Sigmoid colon (tissue), 7 donors: ENCODE measurements at places on chromosomes 6 and 20. TPM values are rescaled to one million over a fixed set of nuclear protein-coding genes. Genes with fewer than 3 reads are reported as not detected.
A peak's percentile ranks its signal among the peaks of the same experiment; 100 is the strongest.

DNA sequence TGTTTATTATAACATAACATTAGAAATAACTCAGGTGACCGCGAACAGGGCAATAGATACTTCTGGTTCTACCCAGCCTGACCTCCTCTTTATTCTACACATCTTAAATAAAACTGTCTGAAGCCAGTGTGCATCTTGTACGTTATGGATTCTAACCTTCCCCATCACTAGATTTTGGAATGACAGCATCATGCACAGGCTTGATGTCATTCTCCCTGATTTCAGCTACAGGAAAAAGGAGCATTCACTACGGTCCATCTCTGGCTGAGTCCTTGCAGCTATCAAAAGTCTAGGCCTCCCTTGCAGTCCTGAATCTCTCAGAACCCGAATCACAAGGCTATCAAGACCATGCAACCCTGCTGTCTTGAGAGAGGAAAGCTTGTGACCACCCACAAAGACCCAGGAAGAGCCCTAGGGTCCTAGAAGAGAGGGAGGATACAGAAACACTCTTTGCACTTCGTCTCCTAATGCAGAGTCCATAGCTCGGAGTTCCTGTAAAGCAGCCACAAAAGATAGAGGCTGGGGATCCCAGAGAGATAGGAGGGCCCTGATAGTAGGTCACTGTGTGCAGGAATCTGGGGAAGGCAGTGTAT is 845 bp downstream of the HLA-DPA1 start:
- H3K27me3 ChIP-seq, result no peaks in the 10 kb centered on the region
- no peak overlapping the region for H3K27ac ChIP-seq
- H3K36me3 ChIP-seq, result no peaks in the 10 kb centered on the region
- no peak for DNase-seq
- no peaks in the 10 kb centered on the region for H3K4me1 ChIP-seq

DNA sequence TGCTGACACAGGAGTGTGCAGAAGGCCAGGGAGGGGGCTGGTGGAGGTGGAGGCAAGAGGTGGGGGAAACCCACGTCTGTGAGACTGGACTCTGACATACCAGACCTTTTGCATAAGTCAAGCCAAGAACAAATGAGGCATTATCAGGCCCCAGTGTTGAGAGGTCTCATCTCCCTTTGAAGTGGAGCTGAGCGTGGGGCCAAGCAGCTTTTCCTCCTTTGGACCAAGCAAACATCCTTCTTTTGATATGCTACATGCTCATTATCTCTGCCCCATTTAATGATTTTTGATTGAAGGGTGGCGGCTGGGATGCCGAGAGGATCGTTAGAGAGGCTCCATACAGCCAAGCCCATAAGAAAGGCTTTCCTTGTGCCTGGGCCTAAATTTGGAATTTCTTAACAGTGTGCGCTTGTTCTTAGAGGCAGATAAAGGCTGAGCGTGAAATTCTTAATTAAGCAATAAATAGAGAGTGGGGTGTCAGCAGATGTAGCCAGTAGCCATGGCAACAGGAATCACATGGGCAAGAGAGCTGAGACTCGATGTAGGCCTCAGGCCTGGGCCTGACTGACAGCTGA is 244.5 kb downstream of the PKHD1 start:
- no peak for DNase-seq
- no peak overlapping the region for H3K4me3 ChIP-seq
- peaks cover 8% of the 10 kb centered on the region for H3K4me1 ChIP-seq
- H3K36me3 ChIP-seq, result no peaks in the 10 kb centered on the region
- H3K27ac ChIP-seq, result no peak overlapping the region
- H3K27me3 ChIP-seq, result no peaks in the 10 kb centered on the region

DNA sequence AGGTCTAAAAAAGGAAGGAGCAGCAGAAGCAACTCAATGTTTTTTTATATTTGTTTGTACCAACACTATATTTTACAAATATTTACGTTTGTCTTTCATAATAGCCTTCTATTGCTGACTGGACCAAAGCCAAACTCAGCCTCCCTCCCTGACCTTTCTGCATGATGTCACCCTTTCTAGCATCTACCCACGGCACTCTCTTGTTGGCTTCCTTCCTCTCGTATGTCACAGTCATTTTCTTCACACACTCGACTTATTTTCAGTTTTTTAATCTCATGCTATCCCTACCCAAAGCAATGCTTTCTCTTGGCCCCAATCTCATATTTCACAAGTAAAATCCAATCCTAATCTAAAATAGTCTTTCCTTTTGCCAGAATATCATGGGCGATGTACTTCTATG is 16.3 kb upstream of the FAM8A1 start:
- DNase-seq, result peak; percentile 65
- no peak overlapping the region for H3K4me3 ChIP-seq
- no peaks in the 10 kb centered on the region for H3K27me3 ChIP-seq
- peaks cover 9% of the 10 kb centered on the region for H3K4me1 ChIP-seq
- no peaks in the 10 kb centered on the region for H3K36me3 ChIP-seq

The YTHDF1 gene
- total RNA-seq, result 24.4 TPM

The ROS1 gene
- total RNA-seq, result not detected

DNA sequence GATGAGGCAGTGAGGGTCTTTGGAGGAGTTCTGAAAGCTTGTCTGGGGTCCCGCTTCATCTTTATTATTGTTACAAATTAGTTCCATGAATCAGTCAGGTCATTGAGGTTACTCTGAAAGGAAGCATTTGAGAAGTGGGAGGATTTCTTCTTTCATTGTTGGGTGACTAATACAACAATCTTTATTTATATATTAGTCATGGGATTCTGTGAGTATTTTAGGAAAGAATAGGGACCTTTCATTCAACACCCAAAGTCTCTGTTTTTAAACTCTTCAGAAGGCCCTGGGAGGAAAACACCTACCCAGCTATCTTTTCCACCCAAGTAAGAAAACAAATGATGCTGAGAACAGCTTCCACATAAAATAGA is 98.3 kb downstream of the SOD2 start:
- no peak overlapping the region for H3K4me3 ChIP-seq
- H3K4me1 ChIP-seq, result peaks cover 8% of the 10 kb centered on the region
- DNase-seq, result no peak
- H3K27me3 ChIP-seq, result no peaks in the 10 kb centered on the region

DNA sequence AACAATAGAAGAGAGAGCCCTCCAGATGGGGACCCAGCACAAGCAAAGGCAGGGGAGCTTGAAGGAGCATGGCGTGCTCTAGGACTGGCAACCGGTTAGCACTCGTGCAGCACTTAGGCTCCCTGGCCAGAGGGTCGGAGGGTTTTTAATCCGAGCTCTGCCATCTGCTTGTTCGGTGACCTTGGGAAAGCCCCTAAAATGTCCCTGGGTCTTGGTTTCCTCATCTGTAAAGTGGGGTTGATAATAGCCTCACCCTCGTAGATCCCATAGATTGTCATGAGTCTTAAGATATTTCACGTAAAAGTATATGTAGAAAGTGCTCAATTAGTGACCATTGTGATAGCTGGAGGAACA is 16.6 kb upstream of the HCK start:
- no peak overlapping the region for H3K27ac ChIP-seq
- H3K4me1 ChIP-seq, result peaks cover 10% of the 10 kb centered on the region
- DNase-seq, result no peak
- no peaks in the 10 kb centered on the region for H3K36me3 ChIP-seq
- peaks cover 39% of the 10 kb centered on the region for H3K27me3 ChIP-seq
- no peak overlapping the region for H3K4me3 ChIP-seq

DNA sequence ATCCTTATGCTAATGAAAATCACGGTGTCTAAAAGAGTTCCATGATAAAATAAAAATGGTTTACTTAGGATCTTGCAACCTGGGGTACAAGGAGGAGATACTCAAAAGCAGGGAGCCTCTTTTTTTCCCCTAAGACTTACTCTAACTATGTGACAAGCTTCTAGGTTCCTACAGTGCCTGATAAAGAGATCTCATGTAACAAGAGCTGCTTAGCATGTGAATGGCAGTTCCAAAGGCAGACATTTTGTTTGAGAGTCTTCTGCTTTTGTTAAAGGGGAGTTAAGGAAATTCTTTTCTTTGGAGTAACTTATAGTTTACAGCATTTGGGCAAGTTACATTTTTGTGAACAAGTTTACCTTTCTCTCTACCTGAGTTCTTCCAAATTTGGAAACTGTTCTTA is 945.8 kb upstream of the ADGRB3 start:
- no peaks in the 10 kb centered on the region for H3K4me1 ChIP-seq
- DNase-seq, result no peak
- H3K27ac ChIP-seq, result no peak overlapping the region

GRCh38 chr6:44275271-44275748 is 5.1 kb downstream of the TMEM151B start:
- no peaks in the 10 kb centered on the region for H3K4me1 ChIP-seq
- H3K27ac ChIP-seq, result no peak overlapping the region
- H3K4me3 ChIP-seq, result no peak overlapping the region
- DNase-seq, result no peak
- H3K27me3 ChIP-seq, result peaks cover 89% of the 10 kb centered on the region

GRCh38 chr6:158284007-158284875 is 28.0 kb upstream of the TULP4 start:
- no peaks in the 10 kb centered on the region for H3K27me3 ChIP-seq
- H3K36me3 ChIP-seq, result no peaks in the 10 kb centered on the region
- H3K4me3 ChIP-seq, result no peak overlapping the region
- DNase-seq, result no peak
- no peaks in the 10 kb centered on the region for H3K4me1 ChIP-seq

GRCh38 chr6:133277228-133277899 is 36.2 kb downstream of the EYA4 start:
- H3K27ac ChIP-seq, result no peak overlapping the region
- no peak overlapping the region for H3K4me3 ChIP-seq
- no peaks in the 10 kb centered on the region for H3K4me1 ChIP-seq
- no peaks in the 10 kb centered on the region for H3K27me3 ChIP-seq
- DNase-seq, result no peak

DNA sequence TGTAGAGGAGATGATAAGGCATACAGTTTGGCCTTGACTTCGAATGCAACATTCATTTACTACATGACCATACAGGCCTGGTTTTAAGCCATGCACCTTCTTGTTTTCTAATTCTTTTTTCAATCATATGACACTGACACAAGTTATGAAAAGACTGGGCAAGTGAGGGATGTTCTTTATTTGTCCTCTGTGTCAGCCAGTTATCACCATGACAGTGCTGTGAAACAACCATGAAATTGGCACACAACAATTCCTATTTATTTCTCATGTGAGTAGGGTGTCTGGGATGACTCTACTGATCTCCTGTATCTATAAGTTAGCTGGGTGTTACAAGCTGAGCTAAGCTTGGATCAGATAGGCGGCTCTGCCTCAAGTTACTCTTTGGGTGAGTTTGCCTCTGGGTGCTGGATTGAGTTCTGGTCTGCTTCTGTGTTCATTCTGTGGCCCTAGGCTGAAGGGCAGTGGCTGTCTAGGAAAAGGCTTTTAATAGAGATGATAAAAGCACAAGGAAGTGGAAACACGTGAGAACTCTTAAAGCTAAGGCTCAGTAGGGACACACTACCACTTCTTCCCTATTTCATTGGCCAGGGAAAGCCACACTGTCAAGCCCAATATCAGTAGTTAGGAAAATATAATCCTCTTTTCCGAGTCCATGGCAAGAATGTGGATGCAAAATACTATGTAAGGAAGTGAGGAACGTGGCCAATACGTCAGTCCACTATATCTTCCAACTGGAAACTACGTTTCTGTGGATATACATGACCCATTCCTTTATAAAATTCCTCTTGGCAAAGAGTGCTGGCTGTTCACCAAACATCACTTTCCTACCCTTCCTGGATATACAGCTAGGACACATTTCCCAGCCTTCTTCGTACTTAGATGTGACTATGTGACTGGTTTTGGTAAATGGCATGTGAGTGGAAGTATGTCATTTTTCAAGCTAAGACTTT is 126.2 kb upstream of the RNF24 start:
- no peak overlapping the region for H3K27ac ChIP-seq
- no peak for DNase-seq
- H3K36me3 ChIP-seq, result no peaks in the 10 kb centered on the region
- H3K4me1 ChIP-seq, result no peaks in the 10 kb centered on the region

The CRISP1 gene
- total RNA-seq, result not detected

DNA sequence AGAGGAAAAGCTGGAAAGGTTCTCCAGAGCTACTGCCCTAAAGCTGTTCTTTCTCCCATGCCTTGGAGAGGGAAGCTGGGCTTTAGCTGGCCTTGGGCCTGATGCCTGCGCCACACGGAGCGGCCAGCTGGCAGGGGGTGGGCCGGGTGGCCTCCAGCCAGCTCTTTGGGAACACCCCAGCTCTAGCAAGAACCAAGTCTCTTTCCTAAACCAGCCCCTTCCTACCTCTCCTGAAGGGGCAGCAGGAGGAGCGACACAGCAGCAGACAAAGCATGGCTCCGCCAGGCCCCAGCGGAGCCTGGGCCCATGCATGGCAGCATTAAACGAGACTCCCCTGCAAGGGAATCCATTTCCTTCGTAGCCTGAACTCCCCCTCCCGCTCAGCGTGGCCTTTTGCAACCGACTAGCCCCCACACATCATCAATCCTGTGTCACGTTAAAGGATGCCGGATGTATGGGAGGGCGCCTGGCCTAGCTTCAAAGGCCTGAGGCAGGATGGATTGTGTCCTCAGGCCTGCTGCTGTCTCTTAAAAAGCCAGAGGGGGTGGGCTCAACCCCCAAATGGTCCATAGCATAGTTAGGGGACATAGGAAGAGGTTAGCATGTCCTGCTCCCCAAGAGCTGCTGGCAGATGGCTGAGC is 14.0 kb downstream of the MRPS18A start:
- H3K27ac ChIP-seq, result no peak overlapping the region
- peaks cover 17% of the 10 kb centered on the region for H3K4me1 ChIP-seq
- DNase-seq, result no peak
- H3K36me3 ChIP-seq, result peaks cover 39% of the 10 kb centered on the region
- no peak overlapping the region for H3K4me3 ChIP-seq

GRCh38 chr6:52598824-52599190 is 21.9 kb upstream of the TRAM2 start:
- H3K4me3 ChIP-seq, result no peak overlapping the region
- H3K27ac ChIP-seq, result no peak overlapping the region
- no peaks in the 10 kb centered on the region for H3K27me3 ChIP-seq
- no peaks in the 10 kb centered on the region for H3K36me3 ChIP-seq
- peaks cover 27% of the 10 kb centered on the region for H3K4me1 ChIP-seq

- no peaks in the 10 kb centered on the region for H3K27me3 ChIP-seq
- no peak overlapping the region for H3K27ac ChIP-seq
- no peak overlapping the region for H3K4me3 ChIP-seq
- peaks cover 3% of the 10 kb centered on the region for H3K4me1 ChIP-seq
- H3K36me3 ChIP-seq, result no peaks in the 10 kb centered on the region
- peak; percentile 54 for DNase-seq
Measured at GRCh38 chr20:51373713-51374455, 168.6 kb downstream of the NFATC2 start.

DNA sequence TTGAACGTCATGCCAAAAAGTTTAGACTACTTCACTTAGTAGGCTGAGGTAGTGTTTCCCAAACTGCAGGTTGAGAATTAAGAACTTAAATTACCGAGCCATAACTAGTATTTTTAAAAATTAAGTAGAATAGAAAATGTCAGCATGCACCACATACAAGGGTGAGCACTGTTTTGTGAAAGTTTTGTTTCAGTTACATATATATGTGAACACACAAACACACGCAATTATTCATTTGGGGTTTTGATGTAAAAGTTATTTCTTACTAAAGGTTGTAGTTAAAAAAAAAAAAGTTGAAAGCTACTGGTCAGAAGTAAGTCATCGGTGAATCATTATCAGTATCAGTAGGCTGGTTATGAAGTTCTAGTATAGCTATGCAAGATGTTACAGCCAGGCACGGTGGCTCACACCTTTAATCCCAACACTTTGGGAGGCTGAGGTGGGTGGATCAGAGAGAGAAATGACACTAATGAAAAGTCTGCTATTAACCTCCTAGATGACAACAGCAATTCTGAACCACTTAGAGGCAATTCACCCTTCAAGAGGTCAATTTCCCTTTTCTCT is 24.1 kb downstream of the FASTKD5 start:
- H3K36me3 ChIP-seq, result peaks cover 6% of the 10 kb centered on the region
- no peaks in the 10 kb centered on the region for H3K4me1 ChIP-seq
- no peak for DNase-seq
- H3K27ac ChIP-seq, result no peak overlapping the region
- H3K4me3 ChIP-seq, result no peak overlapping the region
